ENCODE measurements at places on chromosomes 5 and 9. TPM values are rescaled to one million over a fixed set of nuclear protein-coding genes. Genes with fewer than 3 reads are reported as not detected.

Gene SWI5
- 27.5 TPM for total RNA-seq

Gene FGF18
- total RNA-seq: 6.3 TPM

Gene MYOZ3
- 4.8 TPM for total RNA-seq

GRCh38 chr9:105881654-105882349 lies 187.5 kb downstream of the TMEM38B start:
- DNase-seq: peak; percentile 73

DNA sequence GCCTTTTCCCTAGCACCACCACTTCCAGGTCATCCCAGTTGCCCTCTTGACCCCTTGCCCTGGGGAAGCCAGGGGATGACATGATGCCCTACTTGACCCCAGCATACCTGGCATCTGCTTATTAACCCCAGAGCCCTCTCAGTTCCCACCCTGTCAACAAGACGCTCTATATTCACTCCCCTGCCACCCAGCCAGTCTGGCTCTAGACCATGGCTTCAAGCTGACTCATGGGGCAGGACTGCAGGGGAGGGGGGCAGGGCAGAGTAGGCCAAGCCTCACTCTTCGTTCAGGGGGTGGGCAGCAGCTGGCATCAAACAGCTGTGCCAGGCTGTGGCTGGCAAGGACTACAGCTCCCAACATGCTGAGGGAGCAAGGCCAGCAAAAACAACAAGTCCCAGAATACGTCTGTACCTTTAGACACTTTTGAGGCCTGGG lies 5.3 kb downstream of the ATOSB start:
- DNase-seq: no peak

- no peak for DNase-seq
Observed at GRCh38 chr9:26356491-26356890, 536.1 kb downstream of the CAAP1 start.

DNA sequence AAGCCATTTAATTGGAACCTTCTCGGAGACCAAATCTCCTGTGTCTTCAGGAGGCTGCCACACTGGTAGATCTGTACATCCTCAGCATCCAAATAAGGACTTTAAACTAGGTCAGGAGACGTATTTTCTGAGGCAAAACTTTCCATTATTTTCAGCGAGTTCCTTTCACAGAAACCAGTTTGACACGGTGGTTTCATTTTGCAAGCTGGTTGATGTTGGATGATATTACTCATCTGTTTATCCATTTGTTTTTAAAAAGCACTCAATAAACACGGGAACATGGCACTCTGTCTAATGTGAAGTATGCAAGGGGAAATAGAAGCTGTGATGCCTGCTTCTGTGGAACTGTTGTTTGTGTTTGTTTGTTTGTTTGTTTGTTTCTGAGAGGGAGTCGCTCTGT lies 199.6 kb downstream of the ERCC6L2 start:
- DNase-seq: no peak

GRCh38 chr9:131085370-131086122 lies 10.8 kb upstream of the AIF1L start:
- DNase-seq: no peak

GRCh38 chr9:20714442-20715415 lies 30.7 kb downstream of the FOCAD start:
- no peak for DNase-seq

- DNase-seq: peak; percentile 75
Observed at GRCh38 chr9:764105-764524, 77.4 kb upstream of the DMRT1 start.

- DNase-seq: no peak
Observed at GRCh38 chr5:16383544-16384052, 82.0 kb downstream of the ZNF622 start.

- no peak for DNase-seq
Observed at GRCh38 chr9:135979547-135980166, 18.5 kb upstream of the UBAC1 start.

DNA sequence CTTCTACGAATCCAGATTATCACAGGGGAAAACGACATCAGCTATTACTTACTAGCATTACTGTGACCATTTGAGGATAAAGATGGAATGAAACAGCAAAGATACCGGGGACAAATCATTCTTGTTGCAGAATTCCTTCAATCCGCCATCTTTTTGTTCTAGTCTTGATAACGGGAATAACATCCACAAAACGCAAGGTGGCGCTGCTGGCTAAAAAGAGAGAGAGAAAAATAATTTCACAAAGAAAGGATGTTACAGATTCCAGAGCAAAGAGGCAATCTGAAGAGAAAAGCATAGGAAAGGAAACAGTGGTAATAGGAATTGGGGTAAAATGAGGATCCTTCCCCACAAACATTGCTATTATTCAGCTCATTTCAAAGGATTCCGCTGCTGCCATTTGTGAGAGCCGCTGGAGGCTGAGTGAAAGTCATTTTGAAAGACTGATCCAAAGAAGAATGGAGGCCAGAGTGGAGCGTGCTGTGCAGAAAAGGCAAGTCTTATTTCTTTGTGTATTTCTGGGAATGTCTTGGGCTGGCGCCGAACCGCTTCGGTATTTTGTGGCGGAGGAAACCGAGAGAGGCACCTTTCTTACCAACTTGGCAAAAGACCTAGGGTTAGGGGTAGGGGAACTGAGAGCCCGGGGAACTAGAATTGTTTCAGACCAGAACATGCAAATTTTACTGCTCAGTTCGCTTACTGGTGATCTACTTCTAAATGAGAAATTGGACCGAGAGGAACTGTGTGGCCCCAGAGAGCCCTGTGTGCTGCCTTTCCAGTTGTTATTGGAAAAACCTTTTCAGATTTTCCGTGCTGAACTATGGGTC lies at the start of gene PCDHB7:
PCDHB7 (plus strand) TSS at position 264 of the 824 bp plus-strand sequence; CDS start at position 456, 192 bp downstream.
- no peak for DNase-seq

DNA sequence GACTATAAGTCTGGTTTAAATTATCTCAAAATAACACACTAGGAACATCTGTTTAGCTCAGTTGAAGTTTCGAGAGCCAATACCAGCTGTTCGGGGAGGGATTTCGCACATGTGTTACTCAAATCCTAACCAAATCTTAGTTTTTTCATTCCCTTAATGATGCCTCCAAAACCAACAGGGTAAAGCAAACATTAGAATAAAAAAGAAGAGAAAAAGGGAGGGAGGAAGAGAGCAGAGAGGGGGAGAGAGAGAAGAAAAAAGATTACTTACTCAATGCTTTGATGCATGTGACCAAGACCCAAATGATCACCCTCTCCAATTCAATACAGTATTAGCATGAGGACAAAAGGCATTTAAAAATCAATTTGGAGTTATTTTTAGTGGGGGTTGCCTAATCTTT lies 86.0 kb upstream of the NR5A1 start:
- DNase-seq: no peak

DNA sequence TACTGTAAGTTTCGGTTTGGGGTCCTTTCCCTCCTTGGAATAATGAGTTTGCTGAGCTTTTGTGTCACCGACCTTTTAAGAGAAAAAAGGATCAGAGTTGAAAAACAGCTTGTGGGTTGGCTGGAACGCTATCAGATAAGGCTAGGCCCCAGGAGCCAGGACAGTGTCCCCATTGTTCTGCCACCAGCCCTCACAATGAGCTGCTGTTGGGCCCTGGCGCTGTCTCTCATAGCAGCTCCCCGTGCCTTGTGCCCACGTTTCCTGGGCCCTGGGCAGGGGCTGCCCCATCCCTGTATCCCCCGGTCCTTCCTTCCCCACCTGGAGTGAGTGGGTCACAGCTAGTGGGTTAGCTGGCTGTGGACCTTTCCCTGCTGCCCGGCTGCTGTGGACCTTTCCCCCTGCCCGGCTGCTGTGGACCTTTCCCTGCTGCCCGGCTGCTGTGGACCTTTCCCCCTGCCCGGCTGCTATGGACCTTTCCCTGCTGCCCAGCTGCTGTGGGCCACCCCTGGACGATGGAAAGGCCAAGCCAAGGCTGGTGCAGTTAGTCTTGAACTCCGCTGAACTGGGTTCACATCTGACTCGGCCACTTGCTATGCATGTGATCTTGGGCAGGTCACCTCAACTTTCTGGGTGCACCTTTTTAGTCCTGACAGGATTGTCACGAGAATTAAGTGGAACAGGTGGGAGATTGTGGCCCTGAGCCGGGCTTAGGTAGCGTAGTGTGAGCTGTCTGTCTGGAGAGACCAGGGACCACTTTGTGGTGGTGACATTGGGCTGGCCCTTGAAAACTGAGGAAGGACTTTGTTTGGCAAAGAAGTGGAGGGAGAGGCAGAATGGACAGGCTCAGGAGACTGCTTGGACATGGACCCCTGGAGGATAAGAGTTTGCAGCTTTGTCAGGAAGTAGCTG lies 99.5 kb downstream of the DAB2IP start:
- no peak for DNase-seq

DNA sequence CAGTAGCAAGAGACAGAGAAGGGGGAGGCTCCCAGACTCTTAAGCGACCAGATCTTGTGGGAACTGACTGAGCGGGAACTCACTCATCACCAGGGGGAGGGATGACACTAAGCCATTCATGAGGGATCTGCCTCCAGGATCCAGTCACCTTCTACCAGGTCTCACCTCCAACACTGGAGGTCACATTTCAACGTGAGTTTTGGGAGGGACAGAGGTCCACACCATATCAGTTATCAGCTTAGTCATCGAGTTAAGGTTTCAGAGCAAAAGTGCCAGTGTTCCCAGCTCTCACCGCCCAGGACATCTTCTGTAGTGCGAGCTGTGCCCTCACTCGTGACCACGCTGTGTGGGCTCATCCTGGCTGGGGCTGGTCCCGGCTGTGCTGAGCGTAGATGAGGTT lies 98.7 kb upstream of the CACNA1B start:
- no peak for DNase-seq

- DNase-seq: no peak
Observed at GRCh38 chr5:144567421-144567780, 396.7 kb downstream of the KCTD16 start.

DNA sequence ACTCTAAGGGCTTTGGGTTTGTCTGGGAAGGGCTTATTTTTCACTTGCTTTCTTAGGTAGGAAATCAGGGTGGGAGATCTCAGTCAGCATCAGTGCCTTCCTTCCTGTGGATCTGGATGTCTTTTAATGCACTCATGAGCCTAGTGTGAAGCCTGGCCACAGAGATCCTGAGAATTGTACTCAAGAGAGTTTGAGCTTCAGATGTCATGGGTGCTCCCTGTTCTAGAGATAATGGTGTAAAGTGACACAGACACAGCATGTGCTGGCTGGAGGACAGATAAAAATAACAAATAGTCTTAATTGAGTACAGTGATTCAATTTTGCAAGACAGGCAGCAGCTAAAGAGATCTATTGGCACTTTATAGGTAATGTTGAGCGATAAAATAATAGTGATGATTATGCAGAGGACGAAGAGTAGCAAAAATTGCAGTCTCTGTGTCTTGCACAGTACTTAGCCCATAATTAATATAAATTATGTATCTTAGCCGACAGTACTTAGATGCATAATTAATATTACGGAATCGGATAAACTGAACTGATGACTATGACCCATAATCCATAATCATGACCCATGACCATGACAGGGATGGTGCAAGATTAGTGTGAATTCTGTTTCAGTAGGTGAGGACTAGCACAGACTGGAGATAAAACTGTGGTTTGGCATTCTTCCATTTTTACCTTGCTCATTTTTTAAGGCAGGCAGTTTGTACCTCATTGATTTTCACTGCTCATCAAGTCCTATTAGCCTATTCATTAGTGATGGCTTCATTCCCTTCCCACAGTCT lies 408.7 kb upstream of the PIK3R1 start:
- no peak for DNase-seq

DNA sequence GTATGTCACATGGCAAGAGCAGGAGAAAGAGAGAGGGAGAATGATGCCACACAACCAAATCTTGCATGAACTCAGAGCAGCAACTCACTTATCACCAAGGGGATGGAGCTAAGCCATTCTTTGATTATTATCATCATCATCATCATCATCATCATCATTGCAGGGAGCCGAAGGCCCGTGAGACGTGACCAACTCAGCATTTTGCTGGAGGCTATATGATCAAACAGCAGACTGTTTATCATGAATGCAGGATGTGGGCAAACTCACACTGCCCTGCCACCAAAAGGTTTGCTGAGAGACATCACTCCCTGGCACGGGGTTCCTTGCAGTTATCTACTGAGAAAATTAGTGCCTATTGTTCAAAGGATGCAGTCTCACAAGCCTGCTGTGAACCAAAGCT lies 8.6 kb upstream of the ZNF169 start:
- no peak for DNase-seq

- no peak for DNase-seq
Observed at GRCh38 chr5:644509-644908, 32.4 kb downstream of the CEP72 start.
